ENCODE measurements at places on chromosomes 12 and 14.

DNA sequence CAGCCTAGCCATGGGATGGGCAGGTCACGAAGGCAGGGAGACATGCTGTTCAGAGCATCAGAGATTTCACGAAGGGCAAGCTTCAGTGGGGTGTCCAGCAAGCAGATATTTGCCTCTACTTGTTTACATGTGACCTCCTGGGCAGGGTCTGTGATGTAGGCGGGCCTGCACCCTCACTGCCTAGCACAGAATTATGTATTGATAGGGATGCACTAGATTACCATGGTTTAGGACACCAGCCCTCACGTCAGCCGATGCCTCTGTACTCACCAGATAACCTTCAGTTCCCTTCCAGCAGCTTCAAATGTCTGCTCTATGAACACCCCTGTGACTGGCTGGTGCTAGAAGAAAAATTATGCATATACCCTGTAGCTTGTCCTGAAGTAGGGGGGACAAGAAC is 5.1 kb upstream of the EIF5 start:
- DNase-seq: no peak

- no peak for DNase-seq
Measured at GRCh38 chr14:94819531-94819930, 49.6 kb upstream of the GSC start.

GRCh38 chr12:90174198-90174510 is 465.5 kb upstream of the ATP2B1 start:
- DNase-seq: no peak

GRCh38 chr14:69242311-69243224 is 17.4 kb upstream of the GALNT16 start:
- peak; percentile 28 for DNase-seq

DNA sequence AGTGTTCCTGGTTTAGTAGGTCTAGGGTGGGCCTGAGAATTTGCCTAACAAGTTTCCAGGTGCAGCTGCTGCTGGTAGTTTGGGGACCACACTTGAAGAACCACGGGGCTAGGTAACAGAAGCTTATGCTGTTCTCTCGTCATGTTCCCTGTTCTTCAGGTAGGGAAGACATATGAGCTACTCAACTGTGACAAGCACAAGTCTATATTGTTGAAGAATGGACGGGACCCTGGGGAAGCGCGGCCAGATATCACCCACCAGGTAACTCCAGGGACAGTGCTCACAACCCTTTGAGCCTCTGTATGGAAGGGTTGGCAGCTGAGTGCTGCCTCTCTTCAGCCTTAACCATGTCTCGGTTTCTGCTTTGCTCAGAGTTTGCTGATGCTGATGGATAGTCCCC is 3.5 kb downstream of the EMG1 start:
- DNase-seq: no peak

DNA sequence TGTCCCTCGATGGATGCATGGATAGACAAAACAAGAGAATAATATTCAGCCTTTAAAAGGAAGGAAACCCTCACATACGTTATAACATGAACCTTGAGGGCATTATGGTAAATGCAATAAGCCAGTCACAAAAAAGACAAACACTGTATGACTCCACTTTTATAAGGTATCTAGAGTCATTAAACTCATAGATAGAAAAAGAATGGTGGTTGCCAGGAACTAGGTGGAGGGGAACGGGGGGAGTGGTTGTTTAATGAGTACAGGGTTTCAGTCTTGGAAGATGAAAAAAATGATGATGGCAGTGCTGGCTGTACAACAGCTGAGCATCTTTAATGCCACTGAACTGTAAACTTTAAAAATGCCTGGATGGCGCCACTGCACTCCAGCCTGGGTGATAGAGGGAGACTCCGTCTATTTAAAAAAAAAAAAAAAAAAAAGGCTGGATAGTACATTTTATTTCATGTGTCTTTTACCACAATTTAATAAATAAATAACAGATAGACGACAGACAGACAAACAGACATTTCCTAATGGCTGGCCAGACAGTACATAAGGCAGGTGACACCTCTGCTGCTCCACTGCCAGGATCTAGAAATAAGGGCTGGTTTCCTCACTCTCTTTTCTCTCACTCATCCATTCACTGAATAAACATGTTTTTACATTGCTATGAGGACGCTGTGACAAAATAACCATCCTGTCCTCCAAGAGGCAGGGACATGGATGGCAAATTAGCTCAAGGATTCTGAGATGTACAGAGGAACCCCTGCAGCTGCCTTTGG is 118.8 kb downstream of the FOXN3 start:
- no peak for DNase-seq

GRCh38 chr12:107660235-107660634 is 25.4 kb upstream of the PWP1 start:
- DNase-seq: no peak

- no peak for DNase-seq
Measured at GRCh38 chr14:98912655-98913054, 359.3 kb downstream of the BCL11B start.

GRCh38 chr12:113145720-113146551 is 3.6 kb upstream of the CFAP73 start:
- DNase-seq: no peak

DNA sequence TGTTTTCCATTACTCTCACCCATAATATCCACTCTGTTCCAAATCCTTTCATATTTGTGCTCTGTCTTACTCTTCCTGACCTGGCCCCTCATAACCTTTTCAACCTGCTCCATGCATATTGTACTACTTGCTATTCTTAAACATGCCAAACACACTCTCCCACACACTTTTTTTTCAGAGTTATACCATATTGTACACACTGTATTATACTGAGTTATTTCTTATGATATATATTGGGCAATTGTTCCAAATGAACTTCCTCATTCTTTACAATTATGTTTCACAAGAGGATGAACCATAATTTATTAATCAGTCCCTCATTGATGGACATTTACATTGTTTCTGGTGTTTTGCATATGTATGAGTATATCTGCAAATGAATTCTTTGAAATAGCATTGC is 18.5 kb downstream of the ATL1 start:
- DNase-seq: no peak

DNA sequence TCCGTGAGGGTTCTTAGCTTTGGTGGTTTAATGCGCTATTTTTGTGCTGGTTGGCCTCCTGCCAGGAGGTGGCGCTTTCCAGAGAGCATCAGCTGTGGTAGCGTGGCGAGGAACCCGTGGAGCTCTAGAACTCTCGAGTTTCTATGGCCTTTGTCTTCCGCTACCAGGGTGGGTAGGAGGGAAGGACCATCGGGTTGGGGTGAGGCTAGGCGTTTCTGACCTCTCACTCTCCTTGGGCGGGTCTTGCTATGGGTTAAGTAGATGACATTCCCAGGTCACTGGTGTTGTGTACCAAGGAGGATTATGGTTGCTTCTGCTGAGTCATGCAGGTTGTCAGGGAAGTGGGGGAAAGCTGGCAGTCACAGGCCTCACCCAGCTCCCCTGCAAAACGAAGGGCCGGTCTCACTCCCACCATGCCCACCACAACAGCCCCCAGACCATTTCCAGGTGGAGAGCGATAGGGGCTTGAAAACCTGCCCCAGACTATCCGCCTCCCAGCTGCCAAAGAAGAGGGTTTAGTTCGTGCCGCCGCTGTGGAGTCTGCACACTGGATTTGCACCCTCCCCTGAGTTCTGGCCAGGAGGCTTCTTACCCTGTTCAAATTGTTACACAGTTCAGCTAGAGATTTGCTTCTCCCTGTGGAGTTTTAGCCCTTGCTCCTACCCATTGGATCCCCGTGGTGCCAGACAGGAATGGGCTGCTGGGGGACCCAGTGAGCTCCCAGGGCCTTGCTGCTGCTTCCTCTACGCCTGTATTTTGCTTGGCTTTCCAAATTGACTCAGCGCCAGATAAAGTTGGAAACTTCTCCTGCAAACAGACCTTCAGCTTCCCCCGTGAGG is 21.9 kb downstream of the RNFT2 start:
- DNase-seq: peak; percentile 8

- DNase-seq: no peak
Measured at GRCh38 chr14:91509878-91510170, 286 bp downstream of the PPP4R3A start.

GRCh38 chr14:81141426-81141825 is 79.3 kb downstream of the GTF2A1 start:
- no peak for DNase-seq

GRCh38 chr12:109983432-109984142 is 12.6 kb downstream of the GIT2 start:
- DNase-seq: no peak

GRCh38 chr14:71885301-71885700 is 46.9 kb upstream of the RGS6 start:
- no peak for DNase-seq

DNA sequence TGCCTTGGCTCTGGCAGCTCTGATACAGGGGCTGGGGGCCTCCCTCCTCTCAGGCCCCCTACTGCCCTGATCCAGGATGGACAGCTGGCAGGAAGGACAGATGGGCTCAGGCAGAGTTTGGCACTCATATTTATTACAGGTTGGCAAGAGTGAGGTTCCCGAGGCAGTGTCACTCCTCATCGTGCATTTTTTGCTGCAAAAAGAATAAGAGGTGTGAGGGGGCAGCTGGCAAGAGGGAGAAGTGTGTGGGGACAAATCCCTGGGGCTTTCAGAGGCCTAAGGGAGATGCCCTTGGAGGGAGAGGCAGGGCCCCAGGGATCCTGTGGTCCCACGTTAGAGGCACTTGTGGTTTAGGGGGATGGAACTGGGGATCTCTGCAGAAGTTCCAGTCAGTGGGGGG is 5.0 kb downstream of the CMTM5 start:
- no peak for DNase-seq

DNA sequence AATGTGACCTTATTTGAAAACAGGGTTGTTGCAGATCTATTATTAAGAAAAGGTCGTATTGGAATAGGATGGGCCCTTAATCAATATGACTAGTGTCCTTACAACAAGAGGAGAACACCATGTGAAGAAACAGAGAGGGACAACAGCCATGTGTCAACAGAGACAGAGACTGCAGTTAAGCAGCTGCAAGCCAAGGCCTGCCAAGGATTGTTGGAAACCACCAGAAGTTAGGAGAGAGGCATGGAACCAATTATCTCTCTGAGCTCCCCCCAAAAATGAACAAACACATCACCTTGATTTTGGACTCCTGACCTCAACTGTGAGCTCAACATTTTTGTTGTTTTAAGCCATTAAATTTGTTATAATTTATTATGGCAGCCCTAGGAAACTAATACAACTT is 214.6 kb upstream of the PRKD1 start:
- no peak for DNase-seq

DNA sequence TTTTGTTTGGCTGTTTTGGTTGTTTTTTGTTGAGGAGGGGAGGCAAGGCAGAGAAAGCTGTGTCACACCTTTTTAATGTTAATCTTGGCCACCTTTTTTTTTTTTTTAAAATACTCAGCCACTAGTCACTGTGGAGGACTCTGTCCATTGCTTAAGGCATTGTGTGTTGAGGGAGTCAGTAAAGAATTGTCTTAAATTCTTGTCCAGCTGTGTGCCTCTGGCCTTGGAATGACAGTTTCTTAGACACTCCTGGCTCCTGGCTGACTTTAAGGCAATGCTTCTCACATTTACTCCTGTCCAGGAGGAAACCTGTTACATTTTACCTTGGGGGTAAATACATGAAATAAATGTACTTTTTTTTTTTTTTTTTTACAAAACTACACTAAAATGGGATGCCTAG is 18.1 kb upstream of the SMCO2 start:
- no peak for DNase-seq

GRCh38 chr12:110699591-110700445 is 10.9 kb upstream of the HVCN1 start:
- no peak for DNase-seq

- DNase-seq: no peak
Measured at GRCh38 chr12:130973109-130973508, 19.4 kb downstream of the ADGRD1 start.

DNA sequence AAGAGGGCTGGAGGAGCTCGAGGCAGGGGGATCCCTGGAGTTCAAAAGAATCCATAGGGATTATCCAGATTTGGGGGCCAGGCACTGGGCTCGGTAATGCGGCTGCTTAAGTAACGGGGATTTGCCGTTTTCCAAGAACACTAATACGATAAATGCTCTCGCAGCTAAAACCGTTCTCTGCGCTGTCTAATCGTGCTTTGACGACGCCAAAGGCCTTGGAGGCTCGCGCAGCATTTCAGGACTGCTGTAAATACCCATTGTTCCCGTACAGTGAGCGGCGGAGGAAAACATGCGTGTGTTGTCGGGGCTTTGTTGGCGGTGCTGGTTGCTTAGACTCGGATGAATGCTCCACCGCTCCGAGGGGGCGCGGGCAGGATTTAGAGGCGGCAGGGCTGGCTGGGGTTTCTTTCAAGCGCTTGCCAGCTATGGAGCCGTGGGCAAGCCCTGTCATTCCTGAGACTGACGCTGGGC is 26.2 kb downstream of the DIO3 start:
- DNase-seq: no peak

DNA sequence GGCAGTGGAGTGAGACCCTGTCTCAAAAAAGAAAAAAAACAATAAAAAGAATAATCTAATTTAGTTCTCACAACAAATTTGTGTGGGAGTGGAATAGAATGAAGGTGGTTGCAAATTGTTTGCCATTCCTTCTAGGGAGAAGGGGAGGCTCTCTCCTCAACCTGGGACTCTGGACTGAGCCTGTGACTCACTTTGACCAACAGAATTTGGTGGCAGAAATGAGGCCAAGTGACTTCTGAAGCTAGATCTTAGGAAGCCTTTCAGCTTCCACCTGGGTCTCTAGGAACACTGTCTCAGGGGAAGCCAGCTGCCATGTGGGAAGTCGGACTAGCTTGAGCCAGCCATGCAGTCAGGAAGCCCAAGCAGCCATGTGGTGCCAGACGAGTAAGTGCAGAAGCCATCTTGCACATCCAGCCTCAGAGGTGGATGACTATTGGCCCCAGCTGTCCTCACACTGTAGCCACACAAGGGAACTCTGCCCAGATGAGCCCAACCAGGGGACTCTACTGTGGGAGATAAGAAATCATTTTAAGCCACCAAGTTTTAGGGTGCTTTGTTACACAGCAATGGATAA is 14.4 kb downstream of the ALDH2 start:
- no peak for DNase-seq

DNA sequence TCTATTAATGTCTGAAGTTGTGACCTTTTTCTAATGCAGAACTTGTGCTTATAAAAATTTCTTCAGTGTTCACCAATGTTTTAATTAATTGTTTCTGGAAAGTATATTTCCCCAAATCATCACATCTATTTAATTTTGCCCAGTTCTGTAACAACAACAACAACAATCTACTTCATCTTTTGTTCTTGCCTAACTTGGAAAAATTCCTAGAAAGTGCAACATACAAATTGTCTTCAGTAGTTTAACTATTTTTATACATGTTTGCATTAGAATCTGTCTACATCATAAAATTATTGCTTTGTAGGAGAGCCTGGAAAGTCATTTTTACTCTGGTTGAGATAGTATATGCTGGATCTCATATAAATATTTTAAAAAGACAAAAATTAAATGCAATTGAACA is 38.5 kb downstream of the CCER1 start:
- DNase-seq: no peak

GRCh38 chr12:67764946-67765619 is 116.5 kb downstream of the DYRK2 start:
- no peak for DNase-seq

DNA sequence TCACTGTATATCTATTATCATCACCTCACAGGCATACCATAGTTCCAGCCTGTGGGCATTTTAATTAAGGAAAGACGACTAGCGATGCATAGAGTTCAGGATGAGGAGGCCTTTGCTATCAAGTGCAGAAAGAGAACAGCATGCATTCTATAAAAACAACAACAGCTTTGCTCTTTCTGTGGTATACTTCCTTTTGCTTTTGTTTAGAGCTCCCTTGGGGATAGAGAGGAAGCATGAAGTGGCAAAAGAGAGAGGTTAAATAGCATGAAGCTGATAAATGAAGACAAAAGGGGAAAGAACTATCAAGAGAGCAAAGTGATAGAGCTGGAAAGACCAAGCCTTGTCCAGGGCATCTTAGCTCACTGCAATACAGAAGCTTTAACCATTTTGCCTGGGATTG is 23.5 kb downstream of the IFNG-AS1 start:
- DNase-seq: no peak

All from stimulated activated CD4-positive, alpha-beta T cell treated with anti-CD3 and anti-CD28 coated beads, Interleukin-1b, Interleukin-23, amount 100 ng/mL, for 4 hours (primary cell).